ENCODE measurements at places on chromosomes 4 and X.

DNA sequence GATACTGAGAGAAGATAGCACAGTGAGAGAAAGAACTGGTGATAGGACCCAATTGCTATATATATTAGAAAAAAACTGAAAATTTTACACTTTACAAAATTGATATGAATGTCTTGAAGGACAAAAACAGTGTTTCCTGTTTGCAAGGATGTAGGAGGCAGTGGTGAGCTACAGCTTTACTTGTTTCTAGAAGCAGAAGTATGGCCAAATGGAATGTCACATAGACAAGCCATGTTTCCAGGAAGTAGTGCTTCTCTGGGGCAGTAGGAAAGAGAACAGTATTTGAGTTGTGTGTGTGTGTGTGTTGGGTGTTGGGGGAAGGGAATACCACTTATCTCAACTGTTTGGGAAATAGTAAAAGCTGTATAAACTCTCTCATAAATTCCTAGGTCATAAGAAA lies 60.9 kb upstream of the IBSP start:
- no peak for DNase-seq

- no peak for DNase-seq
These were observed 70.5 kb upstream of the ESX1 start for GRCh38 chrX:104325213-104325585.

DNA sequence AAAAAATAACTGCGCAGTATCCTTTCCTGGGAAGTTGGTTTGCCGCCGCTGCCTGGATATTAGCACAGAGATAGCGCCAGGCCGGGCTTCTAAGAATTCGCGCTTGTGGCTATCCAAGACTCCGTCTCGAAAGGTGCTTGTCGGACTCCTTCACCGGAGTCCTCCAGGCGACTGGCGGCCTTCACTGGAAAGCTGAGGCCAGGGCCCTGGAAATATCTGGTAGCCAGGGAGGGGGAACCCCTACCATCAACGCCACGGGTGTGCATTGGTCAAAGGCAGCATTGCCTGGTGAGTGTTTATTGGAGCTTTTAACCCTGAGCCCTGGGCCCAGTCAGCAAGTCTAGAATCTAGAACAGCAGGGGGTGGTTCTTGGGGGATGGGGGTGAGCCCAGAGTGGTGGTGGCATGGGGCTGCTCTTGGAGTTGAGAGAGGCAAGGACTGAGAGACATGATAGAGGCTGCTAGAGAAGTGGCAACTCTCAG lies 577 bp upstream of the PIM2 start:
- DNase-seq = no peak

DNA sequence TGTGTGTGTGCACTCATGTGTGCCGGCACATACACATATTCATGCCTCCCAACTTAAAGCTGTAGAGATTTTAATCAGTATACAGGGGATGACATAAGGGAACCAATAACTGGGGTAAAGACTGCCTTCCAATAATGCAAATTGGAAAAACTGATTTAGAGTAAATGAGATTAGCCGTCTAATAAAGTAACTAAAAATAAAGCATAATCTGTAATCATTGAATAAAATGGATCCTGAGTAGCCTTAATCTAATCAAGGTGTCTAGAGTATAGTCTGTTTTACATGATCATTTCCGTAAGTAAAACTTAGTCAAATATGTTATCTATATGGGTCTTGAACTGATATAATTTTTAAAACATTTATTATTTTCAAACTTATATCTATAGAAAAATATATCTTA lies 925.8 kb downstream of the FSTL5 start:
- DNase-seq = no peak

- DNase-seq = no peak
These were observed 62.8 kb downstream of the FAM9B start for GRCh38 chrX:8971116-8971515.

DNA sequence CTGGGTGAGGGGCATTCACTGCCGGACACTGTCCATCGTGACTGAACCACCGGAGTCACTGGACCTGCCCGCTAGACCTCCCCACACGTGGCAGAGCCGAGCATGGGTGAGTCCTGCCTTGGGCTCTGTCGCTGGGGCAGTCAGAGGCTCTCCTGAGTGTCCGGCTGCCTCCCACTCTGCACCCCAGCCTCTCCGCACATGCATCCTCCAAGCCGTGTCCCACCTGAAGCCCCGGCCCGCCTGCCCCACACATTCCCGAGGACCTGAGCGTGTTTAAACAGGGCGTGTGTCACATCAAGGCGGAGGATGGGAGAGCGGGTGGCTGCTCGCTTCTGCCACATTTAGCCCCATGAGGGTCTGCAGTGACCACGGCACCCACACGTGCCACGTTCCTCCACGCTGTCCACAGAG lies 4.7 kb downstream of the CPLX1 start:
- no peak for DNase-seq

DNA sequence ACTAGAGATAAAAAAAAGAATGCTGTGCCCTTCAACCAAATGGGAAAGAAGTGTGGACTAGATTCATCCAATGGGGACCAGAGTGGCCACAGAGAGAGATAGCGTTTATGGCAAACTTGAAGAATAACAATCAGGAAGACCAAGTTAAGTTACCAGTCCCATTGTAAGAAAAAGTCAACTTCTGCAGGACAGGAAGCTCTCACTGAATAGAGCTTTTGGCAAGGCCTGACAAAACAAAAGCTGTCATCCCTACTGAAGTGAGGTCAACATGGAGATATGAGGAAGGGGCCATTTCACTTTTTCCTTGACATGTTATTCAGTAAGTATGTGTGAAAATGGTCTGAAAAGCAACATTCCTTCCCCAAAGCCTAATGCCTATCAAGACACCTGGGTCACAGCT lies 111.8 kb upstream of the KLHL13 start:
- no peak for DNase-seq

- no peak for DNase-seq
These were observed 47.3 kb downstream of the TSPAN5 start for GRCh38 chr4:98610926-98611676.

DNA sequence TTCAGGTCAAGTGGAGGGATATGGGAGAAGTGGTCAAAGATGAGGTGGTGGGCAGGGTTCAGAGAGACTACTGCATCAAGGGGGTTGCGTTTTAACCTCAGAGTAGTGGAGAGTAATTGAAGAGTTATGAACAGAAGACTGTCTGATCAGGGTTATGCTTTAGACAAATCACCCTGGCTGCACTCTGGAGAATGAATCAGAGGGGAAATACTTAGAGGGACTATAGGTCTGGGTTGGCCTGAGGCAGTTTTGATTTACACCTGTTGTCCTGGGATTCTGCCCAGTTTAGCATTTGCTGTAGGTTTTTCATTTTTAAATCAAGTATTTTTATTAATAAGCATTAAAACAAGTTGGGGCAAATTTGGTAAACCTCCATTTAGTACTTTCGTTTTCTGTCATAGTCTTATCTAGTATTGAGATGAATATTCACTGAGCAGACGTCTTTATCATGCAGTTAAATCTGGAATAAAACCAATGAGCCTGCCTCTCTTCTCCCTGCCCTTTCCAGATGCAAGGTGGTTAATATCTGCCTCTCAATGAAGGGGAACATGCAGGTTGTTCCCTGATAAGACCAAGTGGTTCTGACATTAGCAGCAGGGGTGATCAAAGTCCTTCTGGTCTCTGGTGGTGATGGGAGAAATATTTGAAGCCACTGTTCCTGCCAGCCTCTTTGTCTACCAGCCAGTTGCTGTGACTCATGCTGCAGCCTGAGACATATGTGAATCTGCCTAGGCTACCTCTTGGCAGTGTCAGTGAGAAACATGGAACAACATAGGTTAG lies 116.0 kb upstream of the RPS6KA3 start:
- no peak for DNase-seq

GRCh38 chr4:148023512-148024181 lies 291.8 kb downstream of the ARHGAP10 start:
- DNase-seq = no peak

DNA sequence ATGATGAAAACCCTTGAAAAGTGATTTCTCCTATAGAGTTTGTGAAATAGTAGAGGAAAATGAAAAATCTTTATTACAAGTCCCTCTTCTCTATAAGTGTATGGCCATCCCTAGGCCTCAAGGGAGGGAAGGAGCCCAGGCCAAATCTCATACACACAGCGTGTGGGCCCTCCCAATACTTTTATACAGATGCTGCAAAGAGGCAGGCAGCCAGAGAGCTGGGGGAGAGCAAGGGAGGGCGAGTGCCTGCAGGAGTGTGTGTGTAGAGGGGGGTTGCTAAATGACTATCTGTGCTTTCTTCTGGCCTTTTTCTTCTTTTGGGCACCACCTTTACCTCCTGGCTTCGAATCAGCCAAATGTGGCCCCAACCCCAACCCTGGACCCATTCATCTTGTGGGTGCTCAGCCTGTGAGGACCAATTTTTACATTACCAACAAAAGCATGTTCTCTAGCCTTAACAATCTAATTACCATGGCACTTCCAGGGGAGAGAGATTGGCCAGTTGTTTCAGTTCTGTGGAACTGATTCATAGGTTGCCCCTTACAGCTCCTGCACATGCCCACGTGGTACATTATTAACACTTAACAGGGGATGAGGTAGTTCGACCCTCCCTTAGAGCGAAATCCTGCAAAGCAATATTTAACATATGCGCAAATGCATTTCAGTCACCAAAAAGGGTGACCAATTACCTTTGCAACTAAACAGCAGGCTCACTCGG lies 2.0 kb downstream of the GPC3 start:
- DNase-seq = no peak

- DNase-seq = no peak
These were observed 34.4 kb downstream of the FAM13A start for GRCh38 chr4:89022426-89023128.

DNA sequence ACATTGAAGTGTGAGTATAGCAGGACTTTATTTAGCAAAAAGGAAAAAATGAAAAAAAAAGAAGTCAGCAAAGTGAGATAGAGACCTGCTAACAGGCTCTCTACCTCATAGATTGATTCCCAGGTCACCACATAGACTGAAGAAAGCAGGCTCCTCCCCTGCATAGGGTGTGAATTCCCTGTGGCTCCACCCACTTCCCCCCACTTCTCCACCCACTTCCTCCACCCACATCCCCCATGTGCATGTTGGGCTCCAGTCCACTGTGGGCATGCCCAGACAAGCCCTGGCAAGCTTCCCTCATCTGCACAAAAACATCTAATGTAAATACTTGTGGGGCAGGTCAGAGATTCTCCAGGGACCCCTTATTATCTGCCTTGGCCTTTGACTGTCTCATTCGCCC lies 97.8 kb downstream of the TMEM47 start:
- DNase-seq = no peak

- no peak for DNase-seq
These were observed 52.8 kb downstream of the AKAP4 start for GRCh38 chrX:50147972-50148371.

DNA sequence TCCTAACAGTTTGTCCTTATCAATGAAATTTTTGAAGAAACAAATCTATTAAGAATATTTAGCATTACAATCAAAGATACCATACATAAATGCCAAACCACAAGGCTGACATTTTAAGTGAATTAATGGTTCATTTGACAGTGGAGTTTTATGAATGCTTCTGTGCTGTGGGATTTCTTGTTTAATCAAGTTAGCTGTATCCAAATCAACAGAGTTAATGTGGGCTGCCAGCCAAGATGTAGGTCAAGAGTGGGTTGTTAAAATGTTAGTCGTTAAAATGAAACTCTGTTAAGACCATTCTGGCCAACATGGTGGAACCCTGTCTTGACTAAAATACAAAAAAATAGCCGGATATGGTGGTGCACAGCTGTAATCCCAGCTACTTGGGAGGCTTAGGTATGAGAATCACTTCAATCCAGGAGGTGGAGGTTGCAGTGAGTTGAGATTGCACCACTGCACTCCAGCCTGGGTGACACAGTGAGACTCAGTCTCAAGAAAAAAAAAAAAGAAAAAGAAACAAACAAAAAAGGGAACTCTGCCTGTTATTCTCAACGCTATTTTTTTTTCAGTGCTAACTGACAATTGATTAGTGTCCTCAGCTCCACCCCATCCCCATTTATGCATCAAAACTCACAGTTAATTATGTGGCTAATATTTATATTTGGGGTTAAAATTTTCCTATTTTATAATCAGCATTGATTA lies 20.2 kb downstream of the GPAT3 start:
- no peak for DNase-seq
